ENCODE measurements at places on chromosomes 3 and 15.
A peak's percentile ranks its signal among the peaks of the same experiment; 100 is the strongest.

- no peak for DNase-seq
Measured at GRCh38 chr15:66136948-66137347, 116.6 kb downstream of the MEGF11 start.

GRCh38 chr15:32723171-32723948, 5.6 kb downstream of the GREM1 start:
- no peak for DNase-seq

GRCh38 chr3:4730719-4731118, 237.6 kb downstream of the ITPR1 start:
- DNase-seq: no peak

DNA sequence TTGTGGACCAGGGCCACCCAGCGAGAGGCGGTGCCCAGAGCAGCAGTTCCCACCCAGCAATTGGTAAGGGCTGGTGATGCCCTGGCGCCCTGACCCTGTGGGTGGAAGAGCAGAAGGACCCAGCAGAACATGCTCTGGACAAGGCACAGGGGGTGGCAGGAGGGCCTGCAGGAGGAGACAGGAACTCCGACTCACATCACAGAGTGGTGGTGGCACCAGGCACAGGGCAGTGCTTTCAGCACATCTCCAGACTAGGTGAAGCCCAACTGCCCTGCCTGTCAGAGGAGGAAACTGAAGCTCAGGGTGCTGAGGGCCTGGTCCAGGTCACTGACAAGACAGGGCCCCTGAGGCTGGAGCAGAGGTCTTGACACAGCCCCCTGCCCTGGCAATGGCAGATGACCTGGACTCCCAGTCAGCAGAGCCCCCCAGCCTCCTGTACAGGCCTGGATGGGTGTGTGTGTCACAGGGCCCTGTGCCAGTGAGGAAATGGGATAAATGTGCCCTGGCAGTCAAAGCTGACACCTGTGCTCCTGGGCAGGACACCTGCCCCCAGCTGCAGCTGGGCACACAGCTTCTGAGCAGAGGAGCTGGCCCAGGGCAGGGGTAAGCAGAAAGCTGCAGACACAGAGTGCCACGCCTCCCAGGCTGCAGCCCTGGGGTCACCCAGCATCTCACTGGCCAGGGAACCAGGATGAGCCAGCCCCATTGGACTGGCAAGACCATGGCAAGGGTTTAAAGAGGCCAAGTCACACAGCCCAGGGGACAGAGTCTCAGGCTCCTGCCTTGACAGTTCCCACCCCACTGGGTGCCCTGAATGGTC, 11.4 kb downstream of the KLF15 start:
- no peak for DNase-seq

GRCh38 chr15:79290642-79291275, 8.2 kb downstream of the ANKRD34C start:
- DNase-seq: no peak

- no peak for DNase-seq
Measured at GRCh38 chr3:72791161-72791560, 57.1 kb downstream of the SHQ1 start.

DNA sequence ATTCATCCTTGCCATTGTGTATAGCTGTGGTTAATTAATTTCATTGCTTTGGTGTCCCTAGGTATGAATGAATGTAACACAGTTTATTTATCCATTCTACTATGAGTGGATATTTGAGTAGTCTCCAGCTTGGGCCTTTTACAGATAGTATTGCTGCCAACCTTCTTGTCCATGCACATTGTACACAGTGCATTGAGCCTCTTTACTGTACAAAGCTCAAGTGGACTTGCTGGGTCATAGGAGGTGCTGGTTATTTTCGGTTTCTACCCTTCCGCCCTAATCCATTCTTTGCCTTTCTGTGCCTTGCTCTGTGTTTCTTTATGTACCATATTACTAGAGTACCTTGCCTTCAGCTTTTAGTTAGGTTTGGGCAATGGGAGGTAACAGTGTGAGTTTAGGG, 60.7 kb downstream of the DUT start:
- DNase-seq: no peak

DNA sequence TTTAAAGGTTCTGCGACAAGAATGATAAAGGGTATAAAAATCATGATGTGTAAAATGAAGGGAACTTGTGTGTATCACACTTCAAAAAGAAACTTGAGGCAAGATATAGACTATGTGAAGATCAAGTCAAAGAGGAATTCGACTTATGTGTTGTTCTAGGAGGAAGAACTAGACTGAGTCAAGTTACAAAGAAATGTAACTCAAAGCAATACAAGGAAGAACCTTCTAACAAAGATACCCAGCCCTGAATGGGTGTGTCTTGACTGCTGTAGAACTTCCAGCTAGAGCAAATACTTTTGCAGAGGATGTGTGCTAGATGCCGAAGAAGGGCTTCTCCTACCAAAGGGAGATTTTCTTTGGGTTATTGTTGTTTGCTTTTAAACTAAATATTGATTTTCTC, 2.4 kb downstream of the SLC49A4 start:
- peak; percentile 37 for DNase-seq

DNA sequence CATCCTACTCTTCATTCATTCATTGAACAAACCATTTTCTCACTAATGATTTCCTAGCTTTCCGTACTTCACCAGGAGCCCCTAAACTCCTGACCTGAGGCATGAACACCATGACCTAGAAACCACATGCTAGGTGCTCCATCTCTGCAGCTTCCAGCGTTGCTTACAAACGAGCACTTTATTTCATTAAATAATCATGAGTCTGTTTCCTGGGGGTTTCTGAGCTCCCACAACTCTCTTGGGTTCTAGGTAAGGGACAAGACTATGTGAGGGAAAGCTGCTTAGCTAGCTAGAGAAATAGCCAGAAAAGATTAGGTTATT, 1.3 kb downstream of the MAP2K1 start:
- no peak for DNase-seq
